NCI-H2029 (cell line): ENCODE measurements at places on chromosomes 2 and 18.

- DNase-seq: peak; percentile 61
Observed at GRCh38 chr2:45256867-45257641, 247.8 kb upstream of the SIX2 start.

GRCh38 chr18:9404565-9405060, 70.0 kb downstream of the TWSG1 start:
- no peak for DNase-seq

DNA sequence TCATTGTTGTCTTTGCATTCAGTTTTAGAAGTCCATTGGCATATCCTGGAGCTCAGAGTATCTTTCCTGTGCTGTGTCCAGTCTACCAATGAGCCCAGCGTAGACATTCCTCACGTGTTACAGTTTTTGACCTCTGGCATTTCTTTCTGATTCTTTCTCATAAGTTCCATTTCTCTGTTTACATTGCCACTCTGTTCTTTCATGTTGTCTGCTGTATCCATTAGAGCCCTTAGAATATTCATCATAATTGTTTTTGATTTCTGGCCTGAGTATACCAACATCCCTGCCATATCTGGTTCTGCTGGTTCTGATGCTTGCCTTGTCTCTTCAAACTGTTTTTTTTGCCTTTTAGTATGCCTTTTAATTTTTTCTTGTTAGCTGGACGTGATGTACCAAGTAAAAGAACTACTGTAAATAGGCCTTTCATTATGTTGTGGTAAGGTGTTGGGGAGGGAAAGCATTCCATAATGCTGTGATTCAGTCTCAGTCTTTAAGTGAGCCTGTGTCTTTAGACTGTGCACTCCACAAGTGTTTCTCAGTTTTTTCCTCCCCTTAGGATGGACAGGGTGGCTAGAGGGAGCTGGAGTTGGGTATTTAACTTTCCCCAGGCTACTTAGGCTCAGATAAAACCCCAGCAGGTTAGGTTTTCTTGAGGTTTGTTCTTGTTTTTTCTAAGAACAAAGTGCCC, 35.6 kb downstream of the CEP192 start:
- DNase-seq: no peak

- DNase-seq: no peak
Observed at GRCh38 chr2:171762879-171763573, 75.8 kb downstream of the DYNC1I2 start.

DNA sequence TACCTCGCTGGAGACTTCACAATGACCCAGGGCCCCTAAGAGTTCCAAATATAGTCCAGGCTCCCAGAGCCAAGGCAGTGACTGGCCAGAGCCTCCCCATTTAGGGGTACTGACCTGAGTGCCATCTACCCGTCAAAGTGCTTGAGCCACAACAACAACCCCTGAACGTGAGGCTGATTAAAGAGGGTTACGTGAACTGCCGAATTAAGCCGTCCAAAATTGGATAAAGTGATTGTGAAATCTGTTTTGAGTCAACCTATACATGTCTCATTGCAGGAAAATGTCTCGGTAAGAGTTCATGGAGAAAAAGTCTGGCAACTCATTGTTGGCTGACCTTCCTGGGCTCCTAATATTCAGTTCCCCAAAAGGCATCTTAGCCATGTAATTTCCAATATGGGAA, 116.3 kb downstream of the TTC32 start:
- DNase-seq: no peak

DNA sequence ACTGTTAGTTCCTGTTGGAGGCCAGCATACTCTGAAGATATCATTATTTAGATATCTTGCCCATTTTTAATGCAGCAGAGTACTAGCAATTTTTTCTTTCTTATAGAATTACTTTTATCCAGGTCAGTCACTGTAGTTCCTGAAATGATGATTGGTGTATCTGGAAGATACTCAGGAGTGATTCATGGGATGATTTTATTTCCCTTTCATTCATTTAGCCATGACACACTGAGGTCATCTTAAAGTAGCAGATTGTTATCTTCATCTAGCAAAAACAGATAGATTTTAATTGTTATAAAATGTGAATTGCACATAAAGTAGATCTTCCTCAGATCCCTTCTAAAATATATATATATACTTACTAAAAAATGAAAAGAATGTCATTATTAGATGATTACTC, 109.1 kb downstream of the PIK3C3 start:
- no peak for DNase-seq

GRCh38 chr2:180753809-180754761, 226.3 kb upstream of the UBE2E3 start:
- DNase-seq: no peak

GRCh38 chr2:161369311-161369710, 46.8 kb upstream of the TBR1 start:
- DNase-seq: no peak

DNA sequence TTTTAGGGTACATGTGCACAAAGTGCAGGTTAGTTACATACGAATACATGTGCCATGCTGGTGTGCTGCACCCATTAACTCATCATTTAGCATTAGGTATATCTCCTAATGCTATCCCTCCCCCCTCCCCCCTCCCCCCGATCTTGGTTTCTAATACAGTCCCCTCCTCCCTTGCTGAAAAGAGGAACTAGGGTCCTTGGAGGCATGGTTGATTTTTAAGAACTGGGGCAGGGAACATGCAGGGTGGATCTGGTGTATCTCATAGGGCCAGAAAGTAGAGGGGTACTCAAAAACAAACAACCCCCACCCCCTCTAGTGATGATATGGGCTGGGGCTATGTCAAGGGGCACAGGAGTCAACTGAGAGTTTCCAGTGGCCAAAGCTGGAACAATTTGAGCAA, 153.4 kb downstream of the UBR3 start:
- no peak for DNase-seq

GRCh38 chr2:215526341-215526740, 90.5 kb upstream of the FN1 start:
- no peak for DNase-seq

- no peak for DNase-seq
Observed at GRCh38 chr18:22166069-22166950, 3.1 kb upstream of the GATA6 start.

GRCh38 chr2:20400306-20400705, 46.6 kb upstream of the RHOB start:
- DNase-seq: no peak

DNA sequence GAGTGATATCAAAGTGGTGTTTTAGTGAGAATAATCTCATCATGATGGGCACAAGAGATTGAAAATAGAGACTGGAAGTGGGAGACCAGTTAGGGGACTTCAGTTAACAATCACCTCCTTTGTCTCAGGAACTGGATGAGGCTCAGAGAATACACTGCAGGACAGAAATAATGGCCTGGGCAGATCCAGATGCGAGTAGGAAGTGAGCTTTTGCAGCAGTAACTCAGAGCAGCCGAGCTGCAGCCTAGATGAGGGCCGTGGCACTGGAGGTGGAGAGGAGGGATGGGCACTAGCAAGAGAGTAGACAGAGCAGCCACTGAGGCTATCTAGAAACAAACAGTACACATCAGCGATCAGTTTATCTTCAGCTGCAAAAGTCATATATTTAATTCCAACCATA, 48.6 kb downstream of the CYB5A start:
- DNase-seq: no peak

GRCh38 chr2:216911886-216912285, 52.0 kb upstream of the TNP1 start:
- no peak for DNase-seq

DNA sequence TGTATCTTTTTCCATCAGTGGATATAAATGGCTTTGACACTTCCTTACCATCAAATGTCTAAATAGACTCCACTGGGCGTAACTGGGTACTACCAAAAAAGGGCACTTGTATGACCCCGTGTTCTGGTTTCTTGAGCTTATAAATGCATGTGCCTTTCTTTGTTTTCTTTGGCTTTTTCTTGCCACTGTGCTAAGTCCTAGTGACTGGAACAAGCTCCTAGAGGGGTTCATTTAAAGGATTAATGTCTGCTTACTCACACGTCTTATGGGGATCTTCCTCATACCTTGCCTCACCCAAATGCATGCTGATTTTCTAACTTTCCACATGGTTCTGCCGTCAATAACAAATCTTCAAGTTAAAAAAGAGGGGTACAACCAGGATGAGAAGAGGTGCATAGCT, 19.8 kb upstream of the ZNF532 start:
- no peak for DNase-seq

- DNase-seq: no peak
Observed at GRCh38 chr2:216475767-216476166, 22.9 kb upstream of the RPL37A start.

DNA sequence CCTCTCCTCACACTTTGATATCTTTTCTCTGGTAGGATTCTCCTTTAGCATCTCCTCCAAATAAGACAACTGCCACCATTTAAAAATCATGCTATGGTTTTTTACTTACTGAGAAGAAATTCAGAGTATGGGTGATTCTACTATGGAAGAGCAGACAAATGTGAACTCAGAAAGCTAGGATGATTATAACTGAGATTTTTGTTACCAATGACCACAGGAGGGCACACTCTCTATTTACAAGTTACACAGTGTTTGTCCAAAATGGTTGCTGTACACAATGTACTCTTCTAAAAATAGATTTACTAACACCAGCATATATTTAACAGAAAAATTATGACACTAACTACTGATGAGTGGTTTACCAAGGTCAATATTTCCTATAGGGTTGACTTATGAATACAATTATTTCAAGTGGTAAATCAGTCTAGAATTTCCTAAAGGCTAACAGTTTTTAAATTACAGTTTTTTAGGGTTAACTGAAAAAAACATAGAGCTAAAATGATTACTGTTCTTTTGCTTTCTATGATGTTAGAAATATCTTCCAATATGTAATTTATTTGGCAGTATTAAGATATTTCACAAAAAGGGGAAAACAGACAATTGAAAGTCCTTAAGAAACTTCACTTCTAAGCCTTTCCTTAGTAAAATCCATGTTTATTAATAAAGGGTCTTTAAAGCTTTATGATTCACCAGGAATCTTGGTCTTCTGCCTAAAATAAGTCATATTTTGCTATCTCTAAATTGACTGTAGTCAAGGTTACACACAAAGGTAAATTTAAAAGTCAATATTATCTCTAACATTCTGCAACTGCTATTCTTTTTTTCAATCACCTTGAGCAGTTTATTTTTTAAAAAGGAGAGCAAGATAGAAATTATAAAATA, 57.2 kb downstream of the MAP4K3 start:
- DNase-seq: peak; percentile 28

- DNase-seq: no peak
Observed at GRCh38 chr18:13272416-13272815, 53.9 kb downstream of the LDLRAD4 start.

DNA sequence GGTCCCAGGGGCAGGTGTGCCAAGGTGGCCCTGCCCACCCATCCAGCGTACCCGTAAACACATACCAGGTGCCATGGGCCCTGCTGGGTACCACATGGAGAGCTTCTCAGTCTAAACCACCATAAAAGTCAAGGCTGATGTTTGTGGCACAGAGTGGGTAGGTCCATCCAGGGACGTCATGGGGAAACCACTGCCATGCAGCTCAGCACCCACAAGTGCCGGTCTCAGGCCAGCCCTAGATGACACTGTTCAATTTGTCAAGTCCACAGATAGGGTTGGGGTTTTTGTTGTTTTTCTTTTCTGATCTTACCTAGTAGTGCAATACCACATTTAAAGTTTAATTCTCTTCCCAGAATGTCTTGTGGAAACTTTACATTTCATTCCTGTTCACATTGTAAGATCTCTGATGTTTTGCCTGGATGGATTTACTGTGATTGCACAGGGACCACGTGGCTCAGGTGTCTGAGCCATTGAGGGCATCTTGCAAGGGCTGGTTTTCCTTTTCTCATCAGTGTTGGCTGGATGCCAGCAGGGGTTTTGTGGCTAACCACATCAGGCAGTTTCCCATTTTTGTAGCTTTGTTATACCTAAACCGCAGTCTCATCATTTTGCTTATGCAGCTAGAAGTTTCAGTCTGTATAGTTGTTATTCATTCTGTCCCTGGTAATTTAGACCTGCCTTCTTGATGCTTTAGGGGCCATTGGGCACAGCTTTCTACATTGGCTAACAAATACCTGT, 64.7 kb downstream of the STK25 start:
- peak; percentile 41 for DNase-seq

GRCh38 chr2:128818704-128819491, 500.2 kb upstream of the HS6ST1 start:
- no peak for DNase-seq

DNA sequence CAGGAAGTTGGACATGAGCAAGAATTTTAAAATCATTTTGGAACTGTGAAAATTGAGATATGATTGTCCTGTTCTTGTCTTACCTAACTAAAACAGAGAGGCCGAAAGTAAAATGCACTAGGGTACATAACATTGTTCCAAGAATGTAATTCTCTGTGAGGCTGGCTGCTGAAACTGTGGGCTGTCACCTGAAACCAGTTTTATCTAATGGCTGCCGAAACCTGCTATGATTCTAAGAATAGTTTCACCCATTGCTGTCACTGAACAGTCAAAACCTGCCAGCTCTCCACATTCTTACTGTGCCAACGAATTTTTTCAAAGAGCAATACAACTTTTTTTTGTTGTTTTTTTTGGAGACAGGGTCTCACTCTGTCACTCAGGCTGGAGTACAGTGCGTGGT, 119.3 kb upstream of the ZSWIM2 start:
- DNase-seq: no peak

GRCh38 chr18:54812885-54813284, 15.4 kb upstream of the RAB27B start:
- no peak for DNase-seq

- DNase-seq: no peak
Observed at GRCh38 chr2:102703305-102703704, 58.5 kb upstream of the TMEM182 start.

GRCh38 chr2:129004485-129004884, 685.8 kb upstream of the HS6ST1 start:
- DNase-seq: peak; percentile 77

GRCh38 chr2:152623076-152623740, 94.1 kb downstream of the PRPF40A start:
- no peak for DNase-seq

- no peak for DNase-seq
Observed at GRCh38 chr2:102149243-102149642, 6.7 kb downstream of the IL1R1 start.

DNA sequence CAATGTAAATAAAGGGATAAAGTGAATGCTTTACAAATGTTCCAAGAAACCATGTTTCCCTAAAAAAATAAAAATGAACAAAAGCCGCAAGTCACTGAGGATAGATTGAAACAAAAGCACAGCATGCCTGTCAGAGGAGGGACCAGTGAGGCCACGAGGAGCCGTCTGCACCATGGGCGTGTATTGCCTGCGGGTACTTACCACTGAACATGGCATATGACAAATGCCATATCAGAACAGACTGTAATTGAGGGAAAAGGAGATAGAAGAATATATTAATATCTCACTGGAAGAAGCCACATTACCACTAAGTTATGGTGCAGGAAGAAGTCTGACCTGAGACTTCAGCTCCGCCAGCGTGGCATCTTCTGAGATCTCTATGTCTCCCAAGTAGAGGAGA, 75.8 kb downstream of the USP40 start:
- no peak for DNase-seq
